Endodermal cell (in vitro differentiated cells): ENCODE measurements at places on chromosomes 7 and 10. TPM values are rescaled to one million over a fixed set of nuclear protein-coding genes. Genes with fewer than 3 reads are reported as not detected.

Gene HSPA12A
- total RNA-seq: 9.0 and 13.9 TPM in 2 replicates

Gene HPSE2
- 0.11 to 0.12 TPM in 2 of 3 replicates, not detected in the other for total RNA-seq

Gene C10orf67
- total RNA-seq: not detected in 2 replicates

Gene GPR37
- 32.8 and 33.1 TPM in 2 replicates for total RNA-seq

Gene IL6
- total RNA-seq: 0.61 to 0.64 TPM in 2 of 3 replicates, not detected in the other

Gene HTRA1
- 0.68 to 2.2 TPM (median 1.7 TPM) in 3 replicates for total RNA-seq

Gene FAM13C
- 2.7 and 3.7 TPM in 2 replicates for total RNA-seq

Gene CCDC3
- total RNA-seq: 9.0 and 12.3 TPM in 2 replicates

Gene FAM237B
- total RNA-seq: not detected in 2 replicates

Gene FGFR2
- total RNA-seq: 65.8 and 77.0 TPM in 2 replicates

Gene APBB1IP
- 0.14 and 0.24 TPM in 2 replicates for total RNA-seq

Gene HTR5A
- total RNA-seq: 0.11 and 0.16 TPM in 2 replicates

Gene DGKI
- 0.04 to 0.14 TPM (median 0.11 TPM) in 3 replicates for total RNA-seq

Gene PAX2
- total RNA-seq: 0.99 and 1.4 TPM in 2 replicates

Gene CRTAC1
- 0.13 to 0.28 TPM (median 0.17 TPM) in 3 replicates for total RNA-seq

Gene ZFAND2A
- total RNA-seq: 15.4 to 21.9 TPM (median 17.1 TPM) in 3 replicates

Gene PTPN20
- 0.53 and 0.61 TPM in 2 replicates for total RNA-seq

Gene TSPAN12
- total RNA-seq: 35.6 and 39.7 TPM in 2 replicates

Gene GRM8
- 1.8 and 2.0 TPM in 2 replicates for total RNA-seq

Gene VAX1
- 3.2 and 4.0 TPM in 2 replicates for total RNA-seq

Gene ANKRD30A
- total RNA-seq: not detected in 3 replicates

Gene SLC13A1
- total RNA-seq: not detected in 3 replicates

Gene TMEM254
- 29.4 and 31.9 TPM in 2 replicates for total RNA-seq

Gene BAIAP2L1
- 30.5 and 30.6 TPM in 2 replicates for total RNA-seq

Gene PRR15
- 3.3 and 3.7 TPM in 2 replicates for total RNA-seq

Gene FOXI2
- total RNA-seq: 14.8 and 17.0 TPM in 2 replicates

Gene GLI3
- 7.8 to 12.4 TPM (median 10.2 TPM) in 3 replicates for total RNA-seq

Gene FLNC
- 11.3 and 11.5 TPM in 2 replicates for total RNA-seq

Gene MKI67
- total RNA-seq: 71.2 and 74.8 TPM in 2 replicates

Gene TMEM139
- total RNA-seq: 1.6 and 2.2 TPM in 2 replicates

Gene CAMK1D
- total RNA-seq: 7.8 to 18.7 TPM (median 10.5 TPM) in 3 replicates

Gene PDE1C
- 0.32 to 0.96 TPM (median 0.60 TPM) in 3 replicates for total RNA-seq

Gene KIAA1217
- total RNA-seq: 22.2 and 25.4 TPM in 2 replicates

Gene CREB5
- 0.21 to 0.80 TPM (median 0.53 TPM) in 3 replicates for total RNA-seq

Gene ANKRD61
- total RNA-seq: not detected in 3 replicates

Gene FAM200A
- 6.5 to 10.6 TPM (median 7.7 TPM) in 3 replicates for total RNA-seq

Gene GIMAP5
- total RNA-seq: not detected in 3 replicates

Gene DNMBP
- 72.6 to 87.0 TPM (median 85.4 TPM) in 3 replicates for total RNA-seq

Gene ETV1
- total RNA-seq: 15.8 to 32.8 TPM (median 19.8 TPM) in 3 replicates

Gene SPDYE11
- total RNA-seq: not detected in 2 replicates

Gene ZDHHC4
- 78.3 to 85.6 TPM (median 83.4 TPM) in 3 replicates for total RNA-seq
